ENCODE measurements at places on chromosomes 12 and 14.
A peak's percentile ranks its signal among the peaks of the same experiment; 100 is the strongest.

DNA sequence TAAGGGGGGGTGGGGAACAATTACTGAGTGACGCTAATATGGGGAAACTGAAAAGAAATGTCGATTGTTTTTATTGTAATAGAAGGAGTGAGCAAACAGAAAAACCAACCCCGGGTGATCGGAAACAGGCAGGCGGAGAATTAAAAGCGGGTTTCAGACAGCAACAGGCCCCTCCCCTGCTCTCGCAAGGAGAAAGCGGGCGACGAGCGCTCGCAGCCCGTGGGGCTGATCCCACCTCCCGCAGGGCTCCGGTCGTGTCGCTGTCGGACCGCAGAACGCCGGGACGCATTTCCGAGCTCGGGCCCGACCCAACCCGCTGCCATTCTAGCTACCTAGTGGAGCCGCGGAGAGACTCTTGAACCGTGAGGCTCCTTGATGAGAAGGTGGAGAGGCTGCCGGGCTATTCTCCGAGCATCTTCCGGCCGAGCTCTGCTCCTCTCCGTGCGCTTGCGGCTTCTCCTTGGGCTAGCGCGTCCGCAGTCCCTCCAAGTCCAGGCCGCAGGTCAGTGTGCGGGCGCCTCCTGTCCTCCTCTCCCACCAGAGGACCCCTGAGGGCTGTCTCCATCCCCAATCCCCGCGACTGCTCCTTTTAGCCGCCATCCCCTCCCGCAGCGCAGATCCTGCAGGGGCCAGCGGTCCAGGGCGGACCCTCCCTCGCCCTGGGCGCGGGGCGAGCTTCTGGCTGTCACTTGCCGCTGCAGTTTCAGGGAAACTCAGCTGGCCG, 4.1 kb upstream of the PAX9 start:
- no peak for DNase-seq

- no peak for DNase-seq
Observed at GRCh38 chr12:71295953-71296352, 138.2 kb upstream of the TSPAN8 start.

DNA sequence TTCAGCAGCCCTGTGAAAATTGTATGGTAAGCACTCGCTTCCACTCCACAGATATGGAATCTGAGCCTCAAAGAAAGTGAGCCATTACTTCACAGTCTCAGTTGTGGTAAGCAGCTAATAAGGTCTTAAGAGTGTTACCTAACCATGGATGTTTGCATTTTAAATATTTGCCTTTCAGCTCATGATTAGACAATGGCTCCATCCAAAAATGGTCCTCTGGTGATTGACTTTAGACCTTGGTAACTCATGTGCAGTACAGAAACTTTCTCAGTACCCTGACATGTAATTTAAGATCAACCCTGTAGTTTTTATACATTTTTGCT, 1.8 kb downstream of the A2M start:
- no peak for DNase-seq

DNA sequence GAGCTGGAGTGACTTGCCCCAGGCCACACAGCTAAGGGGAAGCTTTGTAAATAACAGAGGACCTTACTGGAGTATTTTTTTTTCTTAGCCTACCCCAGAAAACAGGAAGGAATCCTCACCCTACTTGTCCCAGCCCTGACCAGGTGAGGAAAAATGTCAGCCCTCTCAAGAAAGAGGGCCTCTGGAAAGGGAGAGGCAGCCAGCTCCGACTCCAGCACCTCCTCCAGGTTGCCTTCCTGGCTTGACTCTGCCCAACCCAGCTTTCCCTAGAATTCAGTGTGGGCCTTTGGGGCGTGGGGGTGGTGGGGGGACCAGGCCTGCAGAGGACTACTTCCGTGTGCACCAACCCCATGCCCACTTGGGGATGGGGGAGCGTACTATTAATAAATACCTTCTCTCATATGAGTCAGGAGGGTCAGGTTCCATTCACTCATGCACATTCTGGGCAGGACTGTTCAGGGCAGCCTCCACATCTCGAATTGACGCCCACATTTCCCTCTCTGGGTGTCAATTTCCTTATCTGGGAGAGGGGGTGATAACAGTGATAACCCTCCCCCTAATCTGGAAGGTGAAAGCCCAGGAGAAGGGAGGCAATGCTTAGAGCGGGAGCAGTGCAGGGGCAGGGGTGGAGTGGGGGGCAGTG, 5.2 kb downstream of the RHOF start:
- DNase-seq: no peak

GRCh38 chr12:96383991-96384390, 16.2 kb downstream of the CDK17 start:
- DNase-seq: no peak

GRCh38 chr14:75476274-75476995, 45.8 kb upstream of the BATF start:
- no peak for DNase-seq

DNA sequence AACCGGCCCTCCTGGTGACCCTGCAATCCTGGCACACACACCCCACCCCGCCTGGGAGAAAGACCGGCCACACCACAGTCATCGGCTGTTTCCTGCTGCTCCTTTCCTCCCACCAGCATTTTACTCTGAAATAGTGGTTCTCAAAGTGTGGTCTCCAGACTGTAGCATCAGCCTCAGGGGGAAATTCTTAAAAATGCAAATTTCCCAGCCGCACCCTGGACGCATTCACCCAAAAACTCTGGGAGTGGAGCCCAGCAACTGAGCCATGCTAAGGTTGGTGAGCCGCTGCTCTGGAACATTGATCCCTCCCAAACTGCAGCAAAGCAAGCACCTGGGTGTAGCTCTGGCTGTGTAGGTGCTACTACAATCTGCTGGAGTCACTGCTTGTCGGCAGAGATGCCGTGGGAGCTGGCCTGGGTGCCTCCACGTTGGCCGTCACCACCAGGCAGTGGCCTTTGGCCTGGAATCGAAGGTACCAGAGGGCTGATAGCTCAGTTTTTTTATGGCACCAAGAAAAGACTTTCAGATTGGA, 38.4 kb upstream of the BCL2L14 start:
- DNase-seq: no peak

DNA sequence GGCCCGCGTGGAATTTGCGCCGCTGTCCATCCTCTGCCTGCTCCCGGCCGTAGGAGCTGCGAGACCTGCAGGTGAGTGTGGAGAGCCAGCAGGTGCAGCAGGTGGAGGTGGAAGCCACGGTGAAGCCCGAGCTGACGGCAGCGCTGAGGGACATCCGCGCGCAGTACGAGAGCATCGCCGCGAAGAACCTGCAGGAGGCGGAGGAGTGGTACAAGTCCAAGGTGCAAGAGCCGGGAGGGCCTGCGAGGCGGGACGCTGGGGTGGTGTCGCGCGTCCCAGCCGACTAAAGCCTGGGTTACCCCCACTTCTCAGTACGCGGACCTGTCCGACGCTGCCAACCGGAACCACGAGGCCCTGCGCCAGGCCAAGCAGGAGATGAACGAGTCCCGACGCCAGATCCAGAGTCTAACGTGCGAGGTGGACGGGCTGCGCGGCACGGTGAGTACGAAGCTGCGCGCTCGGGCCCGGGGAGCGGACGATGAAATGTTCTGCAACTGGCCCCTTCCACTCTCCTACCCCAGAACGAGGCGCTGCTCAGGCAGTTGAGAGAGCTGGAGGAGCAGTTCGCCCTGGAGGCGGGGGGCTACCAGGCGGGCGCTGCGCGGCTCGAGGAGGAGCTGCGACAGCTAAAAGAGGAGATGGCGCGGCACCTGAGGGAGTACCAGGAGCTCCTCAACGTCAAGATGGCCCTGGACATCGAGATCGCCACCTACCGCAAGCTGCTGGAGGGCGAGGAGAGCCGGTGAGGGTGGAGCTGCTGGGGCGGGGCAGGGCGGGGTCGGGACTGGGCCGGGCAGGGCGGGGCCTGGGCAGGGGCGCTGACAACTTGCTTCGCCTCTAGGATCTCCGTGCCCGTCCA, 2.1 kb downstream of the PRPH start:
- peak; percentile 35 for DNase-seq

- DNase-seq: no peak
Observed at GRCh38 chr14:85454226-85454813, 75.6 kb upstream of the FLRT2 start.

- DNase-seq: no peak
Observed at GRCh38 chr14:104302794-104303405, 164.5 kb downstream of the KIF26A start.

DNA sequence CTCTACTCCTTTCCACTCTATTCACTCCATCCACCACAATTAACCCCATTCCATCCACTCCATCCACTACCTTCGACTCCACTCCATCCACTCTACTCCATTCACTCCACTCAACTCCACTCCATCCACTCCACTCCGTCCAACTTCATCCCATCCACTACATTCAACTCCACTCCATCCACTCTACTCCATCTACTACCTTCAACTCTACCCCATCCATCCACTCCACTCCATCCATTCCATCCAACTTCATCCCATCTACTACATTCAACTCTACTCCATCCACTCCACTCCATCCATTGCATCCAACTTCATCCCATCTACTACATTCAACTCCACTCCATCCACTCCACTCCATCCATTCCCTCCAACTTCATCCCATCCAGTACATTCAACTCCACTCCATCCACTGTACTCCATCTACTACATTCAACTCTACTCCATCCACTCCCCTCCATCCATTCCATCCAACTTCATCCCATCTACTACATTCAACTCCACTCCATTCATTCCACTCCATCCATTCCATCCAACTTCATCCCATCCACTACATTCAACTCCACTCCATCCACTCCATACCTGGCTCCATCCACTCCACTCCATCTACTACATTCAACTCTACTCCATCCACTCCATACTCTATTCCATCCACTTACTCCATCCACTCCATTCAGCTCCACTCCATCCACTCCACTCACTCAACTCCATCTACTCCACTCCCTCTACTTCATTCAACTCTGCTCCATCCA, 16.4 kb downstream of the HNF1A start:
- no peak for DNase-seq

DNA sequence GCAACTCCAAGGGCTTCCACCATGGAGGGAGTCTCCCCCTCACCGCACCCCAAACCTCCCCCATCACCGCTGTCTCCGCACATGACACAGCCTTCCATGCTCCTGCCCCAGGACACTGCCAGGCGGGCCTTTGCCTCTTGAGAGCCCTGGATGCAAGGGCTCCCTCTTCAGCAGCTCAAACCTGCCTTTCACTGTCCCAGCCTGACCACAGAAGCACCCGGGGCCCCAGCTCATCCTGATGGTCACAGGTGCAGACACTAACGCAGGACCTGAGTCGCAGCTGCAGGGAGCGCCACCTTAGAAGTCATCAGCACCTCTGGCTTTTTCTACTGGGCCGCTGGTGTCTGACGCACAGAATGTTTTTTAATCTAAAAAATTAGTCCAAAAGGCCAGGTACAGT, 54.0 kb downstream of the SYNE3 start:
- DNase-seq: no peak

DNA sequence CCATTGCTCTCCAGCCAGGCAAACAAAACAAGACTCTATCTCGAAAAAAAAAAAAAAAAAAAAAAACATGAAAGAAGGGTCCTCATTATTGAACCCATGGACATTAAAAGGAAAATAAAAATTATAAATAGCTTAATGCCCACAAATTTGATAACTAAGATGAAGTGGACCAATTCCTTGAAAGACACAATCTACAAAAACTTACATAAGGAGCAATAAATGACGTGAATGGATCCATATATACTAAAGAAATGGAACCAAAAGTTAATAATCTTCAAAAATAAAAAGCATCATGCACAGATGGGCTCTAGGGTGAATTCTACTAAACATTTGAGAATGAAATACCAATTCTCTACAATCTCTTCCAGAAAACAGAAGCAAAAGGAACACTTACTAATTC, 47.7 kb upstream of the AP4S1 start:
- DNase-seq: no peak
